WTC11 (cell line): ENCODE measurements at places on chromosomes 5 and 9. TPM values are rescaled to one million over a fixed set of nuclear protein-coding genes. Genes with fewer than 3 reads are reported as not detected.

GRCh38 chr5:75275756-75276155 is 39.1 kb upstream of the ANKRD31 start:
- H3K27me3 ChIP-seq: peaks cover 9% of the 10 kb centered on the region
- peak overlapping the region; percentile 92 for H3K27ac ChIP-seq
- H3K4me3 ChIP-seq: peak overlapping the region; percentile 41; the same call in 1 of the 2 replicates
- peaks cover 25% of the 10 kb centered on the region for H3K36me3 ChIP-seq
- DNase-seq: no peak

DNA sequence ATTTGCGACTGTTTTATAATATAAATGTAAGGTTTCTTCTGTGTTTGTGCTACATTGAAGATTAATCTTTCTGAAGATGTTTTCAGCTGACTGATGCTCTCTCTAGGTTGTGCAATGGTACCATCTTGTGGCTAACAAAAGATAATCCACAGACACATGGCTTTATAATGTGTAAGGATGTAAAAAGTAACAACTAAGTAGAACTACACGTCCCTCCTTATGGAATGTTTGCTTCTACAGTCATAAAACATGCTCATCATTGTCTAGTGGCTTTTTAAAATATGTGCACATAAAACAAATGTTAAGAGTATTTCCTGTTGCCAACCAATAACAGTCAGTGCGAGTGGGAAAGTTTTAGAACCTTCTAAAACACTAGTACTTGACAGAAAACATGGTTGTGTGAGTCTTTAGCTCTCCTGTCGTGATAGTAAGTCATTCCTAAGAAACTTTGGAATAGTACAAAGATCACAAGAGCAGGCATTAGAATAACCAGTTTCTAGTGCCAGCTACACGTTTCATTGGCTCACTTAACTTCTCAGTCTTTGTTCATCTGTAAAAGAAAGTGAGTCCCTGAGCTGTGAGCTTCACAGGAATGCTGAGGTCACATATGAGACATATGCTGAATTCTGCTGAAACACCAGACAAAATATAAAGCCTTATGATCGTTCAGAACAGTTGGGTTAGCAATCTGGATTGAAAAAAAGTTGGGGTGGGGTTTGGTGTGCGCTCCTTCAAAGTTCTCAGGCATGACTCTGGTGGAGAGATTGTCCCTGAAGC is 75.7 kb upstream of the GLIS3 start:
- H3K36me3 ChIP-seq: no peaks in the 10 kb centered on the region
- peaks cover 12% of the 10 kb centered on the region for H3K4me1 ChIP-seq
- no peak overlapping the region for H3K27ac ChIP-seq
- no peaks in the 10 kb centered on the region for H3K27me3 ChIP-seq
- DNase-seq: no peak

DNA sequence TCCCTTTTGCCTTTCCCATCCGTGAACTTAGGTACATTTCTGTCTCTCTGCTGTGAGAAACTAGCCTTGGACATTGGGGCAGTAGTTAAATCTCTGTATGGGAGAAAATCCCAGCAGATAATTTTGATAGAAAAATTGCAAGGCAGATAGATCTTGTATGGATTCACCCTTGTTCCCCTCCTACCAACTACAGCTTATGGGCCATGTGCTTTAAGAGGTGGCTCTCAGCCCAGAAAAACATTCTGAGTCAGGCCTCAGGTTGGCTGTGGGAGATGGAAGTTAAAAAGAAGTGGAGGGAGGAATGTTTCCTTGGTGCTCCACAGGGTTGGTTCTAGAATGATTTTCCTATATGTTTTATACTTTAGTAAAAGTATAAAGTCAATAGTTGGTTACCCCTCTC is 1.4 kb upstream of the KDM3B start:
- H3K4me1 ChIP-seq: peaks cover 23% of the 10 kb centered on the region
- DNase-seq: no peak
- H3K27me3 ChIP-seq: no peaks in the 10 kb centered on the region
- H3K27ac ChIP-seq: no peak overlapping the region
- H3K4me3 ChIP-seq: no peak overlapping the region
- peaks cover 30% of the 10 kb centered on the region for H3K36me3 ChIP-seq

DNA sequence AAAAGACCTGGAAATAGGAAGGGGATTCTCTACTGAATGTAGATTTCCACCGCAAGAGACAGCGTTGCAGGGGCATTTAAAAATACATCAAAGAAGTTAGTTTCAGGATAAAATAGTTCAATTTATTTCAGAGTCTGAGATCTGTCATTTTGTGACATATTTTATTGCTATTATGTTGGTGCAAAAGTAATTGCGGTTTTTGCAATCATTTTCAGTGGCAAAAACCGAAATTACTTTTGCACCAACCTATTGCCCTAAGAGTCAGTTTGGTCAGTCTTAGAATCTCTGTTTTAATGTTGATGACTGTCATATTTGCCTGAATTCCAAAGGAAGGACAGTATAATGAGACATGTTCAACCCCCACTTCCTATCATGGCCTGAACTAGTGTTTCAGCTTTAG is 219.5 kb upstream of the CDH10 start:
- H3K36me3 ChIP-seq: no peaks in the 10 kb centered on the region
- no peak for DNase-seq
- H3K4me1 ChIP-seq: no peaks in the 10 kb centered on the region
- no peaks in the 10 kb centered on the region; the same call in 1 of the 2 replicates for H3K27me3 ChIP-seq

DNA sequence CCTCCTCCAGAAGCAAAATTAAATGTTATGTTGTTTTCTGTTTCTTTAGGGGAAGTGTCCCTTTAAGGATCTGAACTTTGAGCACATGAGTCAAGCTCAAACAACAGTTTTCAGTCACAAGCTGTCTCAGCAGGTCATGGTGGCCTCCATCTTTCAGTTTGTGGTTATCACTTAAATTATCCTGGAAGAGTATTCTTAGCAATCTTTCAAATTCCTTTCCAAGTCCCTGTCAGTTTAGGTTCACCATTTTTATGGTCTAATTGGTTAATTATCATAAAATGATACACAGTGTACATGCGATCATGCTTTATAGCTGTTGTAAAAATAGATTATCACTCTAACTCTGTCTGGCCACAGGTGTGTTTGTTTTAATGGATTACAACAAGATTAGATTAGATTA is 43.1 kb upstream of the SELENOP start:
- H3K4me3 ChIP-seq: no peak overlapping the region
- H3K27me3 ChIP-seq: no peaks in the 10 kb centered on the region
- H3K4me1 ChIP-seq: peaks cover 18% of the 10 kb centered on the region
- no peak overlapping the region for H3K27ac ChIP-seq
- H3K36me3 ChIP-seq: no peaks in the 10 kb centered on the region

The UGT3A2 gene
- total RNA-seq: 13.6 to 16.5 TPM (median 15.7 TPM) in 3 replicates

The SHC3 gene
- total RNA-seq: 4.2 to 5.1 TPM (median 4.9 TPM) in 3 replicates

The PKN3 gene
- total RNA-seq: 24.1 to 28.9 TPM (median 27.5 TPM) in 3 replicates
